ENCODE measurements at places on chromosomes 11 and 22.

- no peak for DNase-seq
Observed at GRCh38 chr11:126595560-126595959, 240.1 kb downstream of the ST3GAL4 start.

- no peak for DNase-seq
Observed at GRCh38 chr22:50581031-50581949, 1.4 kb downstream of the CHKB start.

GRCh38 chr11:115153135-115153534, 351.1 kb downstream of the CADM1 start:
- no peak for DNase-seq

DNA sequence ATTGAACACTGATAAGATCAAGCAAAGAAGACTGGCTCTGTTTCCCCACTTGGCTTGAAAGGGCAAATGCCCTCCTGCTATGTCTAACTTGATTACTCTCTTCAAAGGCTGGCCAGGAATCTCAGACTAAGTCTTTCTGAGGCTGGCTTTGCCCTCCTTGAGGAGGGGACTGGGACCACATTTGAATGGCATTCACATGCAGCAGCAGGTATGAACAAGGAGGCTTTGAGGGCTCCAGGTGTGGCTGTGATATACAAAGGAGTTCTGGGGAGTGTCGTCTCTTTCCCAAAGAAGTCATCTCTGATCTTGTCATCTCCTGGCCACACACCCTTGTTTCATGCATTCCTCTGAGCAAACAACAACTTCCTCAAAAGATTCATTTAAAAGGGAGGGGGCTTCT, 130.8 kb downstream of the ARL14EP start:
- no peak for DNase-seq

- no peak for DNase-seq
Observed at GRCh38 chr22:44479662-44480061, 18.4 kb downstream of the RTL6 start.

DNA sequence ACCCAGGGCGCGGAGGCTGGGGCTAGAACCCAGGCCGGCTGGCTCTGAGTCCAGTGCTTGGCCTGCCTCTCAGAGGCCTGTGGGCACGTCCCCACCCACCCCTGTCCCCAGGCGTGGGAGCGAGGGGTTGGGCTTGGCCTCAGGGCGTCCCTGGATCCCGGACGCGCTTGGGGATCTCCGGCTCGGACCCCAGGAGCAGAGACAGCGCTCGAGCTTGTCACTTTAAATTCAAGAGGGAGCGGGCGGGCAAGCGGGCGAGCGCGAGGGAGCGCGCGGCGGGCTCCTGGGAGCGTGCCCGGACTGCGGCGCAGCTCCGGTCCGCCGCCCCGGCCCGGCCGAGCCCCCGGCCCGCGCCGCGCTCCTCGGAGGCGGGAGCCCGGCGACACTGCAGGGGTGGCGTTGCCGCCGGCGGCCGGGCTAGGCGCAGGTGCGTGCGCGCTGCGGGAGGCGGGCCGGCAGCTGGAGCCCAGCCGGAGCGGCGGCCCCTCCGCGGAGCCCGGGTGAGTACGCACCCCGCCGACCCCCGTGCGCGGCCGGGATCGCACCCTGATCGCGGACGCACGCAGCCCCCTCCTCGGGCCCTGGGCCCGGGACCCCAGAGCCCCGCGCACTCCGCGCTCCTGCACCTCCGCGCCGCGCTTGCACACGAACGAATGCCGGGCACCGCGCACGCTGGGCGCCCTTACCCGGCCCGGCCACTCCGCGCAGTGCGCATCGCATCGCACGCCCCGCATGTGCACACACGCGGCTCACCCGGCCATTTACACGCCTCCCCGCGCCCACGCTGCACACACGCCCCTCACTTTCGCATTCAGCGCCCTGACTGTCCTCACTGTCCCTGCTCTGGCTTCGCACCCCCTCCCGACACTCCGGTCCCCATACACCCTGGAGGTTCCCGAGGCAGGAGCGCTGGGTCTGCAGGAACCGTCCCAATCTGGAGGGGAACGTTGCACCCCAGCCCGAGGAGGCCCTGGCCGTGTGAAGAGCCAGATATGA, at the start of gene SYT12:
Gene SYT12, plus strand, starts transcription at position 174 of the 996 bp plus-strand sequence. CDS start 7,011 bp downstream, outside the sequence.
- peak; percentile 55 for DNase-seq

- DNase-seq: no peak
Observed at GRCh38 chr22:47083379-47083986, 321.0 kb downstream of the TBC1D22A start.

DNA sequence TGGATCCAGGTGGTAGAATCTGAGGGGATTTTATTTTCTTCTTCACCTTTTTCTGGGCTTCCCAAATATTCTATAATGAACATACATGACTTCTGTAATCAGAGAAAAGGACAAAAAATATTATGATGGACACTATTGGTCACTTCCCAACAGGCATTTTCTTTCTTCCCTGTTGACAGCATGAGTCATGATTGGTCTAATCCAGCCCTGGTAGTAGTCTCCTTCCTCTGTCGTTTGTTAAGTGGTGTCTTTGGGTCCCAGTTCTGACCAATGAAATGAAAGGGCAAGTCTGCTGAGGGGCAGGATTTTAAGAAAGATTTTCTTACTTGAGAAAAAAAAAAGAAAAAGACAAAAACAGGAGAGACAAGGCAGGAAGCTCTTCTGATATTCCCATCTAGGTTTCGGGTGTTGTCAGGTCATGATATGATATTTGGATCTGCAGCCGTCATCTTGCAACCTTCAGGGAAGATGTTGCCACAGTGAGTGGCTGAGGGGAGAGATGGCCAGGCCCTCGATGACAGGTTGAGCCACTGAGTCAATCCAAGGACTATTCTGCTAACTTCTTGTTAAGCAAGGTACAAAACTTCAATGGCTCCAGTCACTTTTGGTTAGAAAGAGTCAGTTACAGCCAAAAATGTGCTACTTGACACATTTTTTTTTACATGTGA, 23.3 kb upstream of the PLEKHB1 start:
- no peak for DNase-seq

DNA sequence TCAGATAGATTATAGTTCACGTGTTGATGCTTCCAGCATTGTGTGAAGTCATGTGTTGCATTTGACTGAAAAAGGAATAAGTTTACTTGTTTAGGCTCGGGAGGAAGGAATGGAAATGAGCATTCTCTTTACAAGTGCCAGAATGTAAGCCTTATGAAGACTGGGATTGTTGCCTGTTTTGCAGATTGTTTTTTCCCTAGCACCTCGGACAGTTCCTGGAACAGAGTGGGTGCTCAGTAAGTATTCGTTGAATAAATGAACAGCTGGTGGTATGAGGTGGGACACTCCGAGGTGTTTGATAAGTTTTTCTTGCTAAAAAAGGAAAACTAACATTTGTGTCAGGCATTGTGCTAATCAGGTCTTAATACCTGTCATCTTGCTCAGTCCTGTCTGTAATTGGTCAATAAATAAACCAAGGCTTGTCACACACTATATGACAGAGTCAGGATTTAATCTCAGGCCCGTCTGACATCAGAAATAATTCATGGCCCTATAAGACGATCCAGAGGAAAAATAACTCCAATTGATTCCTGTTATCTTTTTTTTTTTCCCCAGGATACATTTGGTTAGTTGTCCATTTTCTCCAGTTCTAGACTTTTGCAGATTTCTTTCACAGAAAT, 304.7 kb downstream of the NELL1 start:
- DNase-seq: no peak

DNA sequence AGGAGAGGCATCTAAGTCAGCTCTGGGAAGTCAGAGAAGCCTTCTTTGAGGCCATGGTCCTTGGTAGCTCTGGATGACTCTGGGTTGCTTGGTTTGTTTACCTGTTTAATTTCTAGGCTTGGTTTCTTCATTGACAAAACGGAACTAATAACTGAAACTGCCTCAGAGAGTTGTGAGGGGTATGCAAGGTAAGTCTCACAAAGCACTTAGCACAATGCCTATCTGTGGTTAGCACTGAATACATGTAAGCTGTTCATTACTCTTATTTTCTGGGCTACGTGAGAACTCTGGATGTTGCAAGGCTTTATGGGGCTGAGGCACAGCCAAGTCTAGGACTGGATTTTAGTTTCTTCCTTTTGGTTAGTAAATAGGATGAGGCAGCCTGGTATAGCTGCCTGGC, 225.8 kb upstream of the NCAM1 start:
- DNase-seq: no peak

DNA sequence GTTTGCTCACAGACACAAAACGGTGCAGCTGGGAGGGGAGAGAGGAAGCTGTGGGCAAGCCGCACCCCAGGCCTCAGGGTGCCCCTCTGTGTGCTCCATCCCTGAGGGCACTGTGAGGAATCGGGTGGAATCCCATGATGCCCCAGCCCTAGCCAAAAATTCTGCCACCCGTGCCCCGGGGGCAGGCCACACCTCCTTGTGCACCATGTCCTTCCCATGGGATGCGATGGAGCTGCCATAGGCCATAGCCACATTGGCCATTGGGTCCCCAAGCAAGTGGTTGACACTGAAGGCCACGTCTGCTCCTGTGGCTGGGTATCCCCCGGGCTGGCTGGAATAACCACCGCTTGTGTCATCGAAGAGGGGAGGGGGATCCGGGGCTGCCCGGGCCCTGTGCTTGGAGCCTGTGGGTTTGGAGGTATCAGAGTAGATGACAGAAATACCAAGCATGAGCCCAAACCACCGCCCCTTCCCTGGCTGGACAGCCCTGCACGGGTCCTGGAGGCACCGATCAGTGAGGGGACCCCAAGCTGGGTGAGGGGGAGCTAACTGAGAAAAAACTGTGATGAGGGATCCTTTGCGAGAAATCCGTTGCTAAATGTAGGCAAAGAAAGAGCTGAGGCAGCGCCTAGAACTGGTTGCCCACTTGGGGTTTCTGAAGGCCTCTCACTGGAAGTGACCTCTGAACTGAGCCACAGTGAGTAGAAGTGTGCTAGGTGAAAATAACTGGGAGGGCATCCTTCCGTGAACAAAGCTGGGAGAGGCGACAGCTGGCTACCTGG, 863 bp downstream of the YIF1A start:
- peak; percentile 24 for DNase-seq

GRCh38 chr22:47191671-47192650, 429.5 kb downstream of the TBC1D22A start:
- no peak for DNase-seq

GRCh38 chr11:102238391-102238821, 78.9 kb upstream of the BIRC3 start:
- DNase-seq: no peak

DNA sequence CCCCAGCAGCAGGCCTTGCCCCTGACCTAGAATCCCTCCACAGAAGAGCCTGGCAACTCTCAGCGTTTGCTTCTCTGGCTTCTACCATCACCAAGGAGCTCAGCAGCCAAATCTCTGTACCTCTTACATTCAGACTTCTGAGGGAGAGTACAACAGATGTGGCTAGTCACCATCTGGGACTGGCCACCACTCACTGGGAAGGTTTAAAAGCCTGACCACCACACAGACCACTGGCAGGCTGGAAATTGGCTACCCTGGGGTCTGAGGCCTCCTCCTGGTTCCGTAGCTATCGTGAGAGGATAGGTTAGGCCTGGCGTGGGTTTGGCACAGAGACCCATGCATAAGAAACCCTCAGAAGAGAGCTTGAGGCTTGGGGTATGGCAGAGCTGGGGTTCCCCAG, 478.5 kb upstream of the CADM1 start:
- no peak for DNase-seq

DNA sequence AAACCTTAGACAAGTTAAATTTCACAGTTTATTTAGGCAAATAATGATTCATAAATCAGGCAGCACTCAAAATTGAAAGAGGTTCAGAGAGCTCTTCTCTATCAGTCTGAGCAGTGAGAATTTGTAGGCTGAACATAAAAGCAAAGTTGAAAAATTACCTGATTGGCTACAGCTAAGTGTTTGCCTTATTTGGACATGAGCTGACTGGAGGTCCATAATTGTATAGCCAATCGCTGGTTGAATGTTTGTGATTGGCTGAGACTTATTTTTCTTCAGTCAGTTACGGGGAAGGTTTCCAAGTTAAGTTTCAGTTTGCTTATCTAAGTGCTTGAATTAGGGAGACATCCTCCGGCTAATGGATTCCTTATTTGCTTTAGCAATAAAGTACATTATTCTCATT, 527.5 kb downstream of the CNTN5 start:
- DNase-seq: no peak

GRCh38 chr11:117786135-117786870, 10.7 kb downstream of the DSCAML1 start:
- no peak for DNase-seq

- DNase-seq: no peak
Observed at GRCh38 chr22:46039535-46039934, 62.6 kb upstream of the WNT7B start.

GRCh38 chr22:24146194-24146616, 35.1 kb upstream of the SUSD2 start:
- peak; percentile 72 for DNase-seq

DNA sequence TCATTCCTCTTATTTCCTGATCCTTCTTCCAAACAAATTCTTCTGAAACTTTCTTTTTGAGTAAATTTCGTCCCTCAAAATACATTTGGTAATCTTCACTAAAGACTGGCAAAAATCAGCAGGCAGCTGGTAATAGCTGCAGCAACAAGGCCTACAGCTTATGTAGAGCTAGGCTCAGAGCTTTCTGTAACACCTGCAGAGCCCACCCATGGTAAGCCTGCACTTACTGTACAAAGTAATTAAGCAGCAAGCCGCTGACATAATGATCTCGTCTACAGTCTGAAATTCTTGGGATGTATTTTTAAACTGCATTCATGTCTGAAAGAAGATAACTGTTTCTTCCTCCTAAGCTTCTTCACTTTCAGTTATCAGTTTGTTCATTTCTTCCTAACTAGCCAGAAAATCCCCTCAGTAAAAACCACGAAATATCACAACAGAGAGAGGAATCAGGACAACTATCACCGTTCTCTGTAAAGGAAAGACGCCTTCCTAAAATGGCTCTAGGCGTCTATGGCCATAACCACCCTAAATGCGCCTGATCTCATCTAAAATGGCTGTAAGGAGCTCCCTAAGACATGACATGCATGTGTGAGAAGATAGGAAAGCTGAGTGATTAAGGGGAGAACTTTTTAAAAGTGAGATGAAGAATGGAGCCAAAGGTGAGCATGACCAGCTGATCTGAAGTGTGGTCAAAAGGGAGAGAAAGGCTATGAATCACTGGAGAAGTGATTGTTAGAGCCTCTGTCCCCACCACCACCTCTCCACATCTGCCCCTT, 56.2 kb downstream of the DENND5A start:
- DNase-seq: no peak

DNA sequence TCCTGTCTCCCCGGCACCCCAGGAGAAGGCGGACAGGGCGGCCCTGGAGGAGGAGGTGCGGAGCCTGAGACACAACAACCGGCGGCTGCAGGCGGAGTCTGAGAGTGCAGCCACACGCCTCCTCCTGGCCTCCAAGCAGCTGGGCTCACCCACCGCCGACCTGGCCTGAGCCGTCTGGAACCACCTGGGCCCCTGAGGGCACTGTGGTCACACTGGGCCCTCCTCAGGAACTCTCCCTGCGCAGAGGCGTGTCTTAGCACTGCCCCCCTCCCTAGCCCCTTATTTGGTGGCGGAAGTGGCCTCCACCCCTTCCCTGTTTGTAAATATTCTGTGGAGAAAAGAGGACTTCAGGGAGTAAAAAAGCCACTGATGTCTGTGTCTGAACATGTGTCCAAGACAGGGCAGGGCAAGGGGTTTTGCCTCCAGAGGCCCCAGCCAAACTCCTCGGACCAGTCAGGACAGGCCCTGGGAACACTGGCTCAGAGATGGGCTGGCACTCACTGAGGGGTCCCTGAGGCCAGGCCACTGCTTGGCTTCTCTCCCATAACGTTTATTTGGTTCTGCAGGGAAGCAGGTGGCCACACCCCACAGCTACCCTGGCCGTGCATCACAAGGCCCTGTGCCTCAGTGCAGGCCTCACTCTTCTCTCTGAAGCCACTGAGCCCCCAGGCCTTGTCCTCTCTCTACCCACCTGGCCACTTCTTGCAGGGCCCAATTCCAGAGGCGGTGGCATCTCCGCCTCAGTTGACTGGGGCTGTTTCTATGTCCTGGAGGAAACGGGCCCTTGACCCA, 12.0 kb downstream of the RELA start:
- DNase-seq: no peak

- DNase-seq: no peak
Observed at GRCh38 chr11:45949992-45950407, 27.5 kb downstream of the LARGE2 start.
